ENCODE measurements at places on chromosomes 5 and 9.

DNA sequence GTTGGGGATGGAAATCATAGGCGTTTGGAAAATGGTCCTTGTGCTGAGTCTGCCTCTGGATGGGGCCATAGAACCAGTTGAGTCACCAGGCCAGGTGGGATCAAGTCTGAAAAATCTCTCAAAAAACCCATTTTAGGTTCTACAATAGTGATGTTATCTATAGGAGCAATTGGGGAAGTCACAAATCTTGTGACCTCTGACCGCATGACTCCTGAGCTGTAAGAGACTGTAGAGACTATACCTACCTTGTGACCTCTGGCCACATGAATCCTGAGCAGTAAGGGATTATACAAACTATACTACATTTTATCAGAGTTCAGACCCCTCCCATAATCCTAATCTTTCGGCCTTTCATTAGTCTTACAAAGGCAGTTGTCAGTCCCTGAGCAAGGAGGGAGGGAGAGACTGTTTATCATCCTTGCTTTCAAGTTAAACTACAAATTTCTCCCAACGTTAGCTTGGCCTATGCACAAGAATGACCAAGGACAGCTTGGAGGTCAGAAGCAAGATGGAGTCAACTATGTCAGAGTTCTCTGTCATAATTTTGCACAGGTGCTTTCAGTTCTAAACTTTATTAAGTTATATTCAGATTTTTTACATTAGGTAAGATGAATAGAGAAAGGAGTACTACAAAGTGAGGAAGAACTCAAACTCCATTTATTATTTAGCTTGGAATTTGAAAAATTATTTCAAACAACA is 11.5 kb upstream of the JMY start:
- DNase-seq: no peak

DNA sequence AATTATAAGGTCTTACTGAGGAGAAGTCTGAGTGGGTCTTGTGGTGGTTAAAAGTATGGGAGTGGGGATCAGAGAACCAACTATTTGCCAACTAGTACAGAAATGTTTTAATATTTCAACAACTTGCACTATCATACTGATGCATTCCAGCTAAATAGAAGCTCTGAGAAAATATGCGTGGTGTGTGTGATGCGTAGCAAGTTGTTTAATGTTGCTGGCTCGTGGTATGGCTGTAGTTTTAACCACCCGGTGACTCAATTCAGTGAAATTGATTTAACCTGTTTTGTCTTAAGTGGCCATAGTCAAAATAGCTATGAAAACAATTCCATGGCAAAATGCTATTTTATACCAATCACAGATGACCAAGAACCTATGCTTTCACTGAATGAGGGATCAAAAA is 176.5 kb upstream of the SLC24A2 start:
- no peak for DNase-seq

GRCh38 chr9:94741866-94742265 is 15.4 kb downstream of the AOPEP start:
- DNase-seq: no peak

GRCh38 chr5:132663771-132664695 is 6.1 kb downstream of the IL13 start:
- DNase-seq: no peak

GRCh38 chr5:131952301-131952857 is 6.9 kb upstream of the MEIKIN start:
- DNase-seq: no peak

GRCh38 chr5:112951124-112951702 is 25.4 kb upstream of the DCP2 start:
- peak; percentile 55 for DNase-seq
